ENCODE measurements at places on chromosomes 2 and 18.

DNA sequence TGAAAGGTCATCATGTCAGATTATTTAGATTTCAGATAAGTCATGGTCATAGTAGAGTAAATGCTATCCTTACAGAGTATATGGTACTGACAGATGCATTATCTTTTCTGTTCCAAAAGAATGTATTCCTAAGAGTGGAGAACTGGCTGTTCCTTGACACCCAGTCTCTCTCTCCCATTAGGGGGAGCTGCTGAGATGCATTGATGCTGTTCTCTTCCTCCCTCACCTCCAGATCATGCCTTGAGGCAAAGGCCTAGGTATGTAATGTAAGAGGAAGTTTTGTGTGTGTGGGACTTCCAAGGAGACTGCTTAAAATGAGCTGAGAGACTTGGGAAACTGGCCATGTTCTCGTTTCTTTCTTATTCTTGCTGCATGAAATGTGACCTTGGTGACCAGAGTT is 979.5 kb upstream of the CELF4 start:
- peak; percentile 57 for DNase-seq

DNA sequence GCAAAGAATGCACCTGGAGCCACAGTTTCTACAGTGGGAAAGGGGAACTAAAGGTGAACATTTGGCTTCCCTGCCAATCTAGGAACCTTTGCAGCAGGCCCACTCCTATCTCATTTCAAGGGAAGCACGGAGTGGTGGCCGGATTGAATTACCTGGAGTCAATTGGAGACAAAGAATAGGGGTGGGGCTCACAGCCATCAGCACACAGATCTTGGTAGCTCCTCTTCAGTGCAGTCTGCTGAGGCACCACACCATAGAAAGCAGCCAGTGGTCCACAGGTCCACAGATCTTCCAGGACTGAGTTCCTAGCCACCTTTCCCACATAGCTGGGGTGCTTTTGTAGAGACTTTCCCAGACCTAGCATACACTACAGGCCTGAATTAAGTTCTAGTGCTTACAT is 43.5 kb upstream of the NXPH2 start:
- no peak for DNase-seq

DNA sequence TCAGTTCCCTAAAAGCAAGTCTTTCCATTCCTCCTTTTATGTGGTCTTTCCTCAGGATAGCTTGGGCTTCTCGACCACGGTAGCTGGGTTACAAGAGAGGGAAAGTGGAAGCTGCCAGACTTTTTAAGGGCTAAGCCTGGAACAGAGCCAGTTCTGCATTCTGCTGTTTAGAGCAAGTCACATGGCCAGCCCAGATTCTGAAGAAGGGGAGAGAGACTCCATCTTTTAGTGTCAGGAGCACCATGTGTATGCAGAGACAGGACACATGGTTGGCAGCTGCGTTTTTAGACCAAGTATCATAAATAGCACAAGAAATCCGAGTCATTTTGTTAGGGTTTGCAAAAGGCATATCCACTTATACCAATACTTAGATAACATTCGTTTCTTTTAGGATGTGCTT is 4.7 kb downstream of the HMSD start:
- DNase-seq, result no peak

DNA sequence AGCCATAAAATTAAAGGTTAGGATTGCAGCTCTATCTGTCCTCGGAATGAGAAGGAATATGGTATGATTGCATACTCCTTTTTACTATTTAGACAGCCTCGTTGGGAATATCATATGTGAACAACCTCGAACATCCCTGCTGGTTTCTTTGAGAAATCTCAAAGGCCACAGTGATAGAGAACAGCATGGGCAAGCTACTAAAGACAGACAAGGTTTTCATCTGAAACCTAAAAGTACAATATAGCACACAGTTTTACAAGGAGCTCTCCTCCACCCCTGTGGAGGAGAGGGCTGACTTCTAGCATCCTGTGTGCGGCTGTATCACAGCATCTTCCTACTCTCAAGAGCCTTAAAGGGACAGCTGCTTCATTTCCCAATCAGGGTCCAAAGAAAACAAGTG is 104.3 kb downstream of the VWC2L start:
- DNase-seq, result no peak

DNA sequence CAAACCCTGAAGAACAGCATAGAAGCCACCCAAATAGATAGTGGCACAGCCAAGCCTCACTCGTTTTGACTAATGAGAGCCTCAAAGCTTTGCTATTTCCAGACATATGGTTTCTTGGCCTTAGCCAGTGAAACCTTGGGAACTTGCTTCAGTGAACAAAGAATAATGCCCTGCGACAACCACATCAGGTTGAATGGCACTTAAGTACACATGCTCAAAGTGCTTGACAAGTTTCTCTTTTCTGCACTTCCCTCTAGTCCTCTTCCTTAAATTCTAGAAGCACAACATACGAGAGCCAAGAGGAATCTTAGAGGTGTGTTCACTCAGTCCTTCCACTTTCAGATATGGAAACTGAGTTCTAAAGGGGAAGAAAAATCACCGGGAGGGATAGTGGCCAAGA is 258.3 kb downstream of the HAUS1 start:
- no peak for DNase-seq

DNA sequence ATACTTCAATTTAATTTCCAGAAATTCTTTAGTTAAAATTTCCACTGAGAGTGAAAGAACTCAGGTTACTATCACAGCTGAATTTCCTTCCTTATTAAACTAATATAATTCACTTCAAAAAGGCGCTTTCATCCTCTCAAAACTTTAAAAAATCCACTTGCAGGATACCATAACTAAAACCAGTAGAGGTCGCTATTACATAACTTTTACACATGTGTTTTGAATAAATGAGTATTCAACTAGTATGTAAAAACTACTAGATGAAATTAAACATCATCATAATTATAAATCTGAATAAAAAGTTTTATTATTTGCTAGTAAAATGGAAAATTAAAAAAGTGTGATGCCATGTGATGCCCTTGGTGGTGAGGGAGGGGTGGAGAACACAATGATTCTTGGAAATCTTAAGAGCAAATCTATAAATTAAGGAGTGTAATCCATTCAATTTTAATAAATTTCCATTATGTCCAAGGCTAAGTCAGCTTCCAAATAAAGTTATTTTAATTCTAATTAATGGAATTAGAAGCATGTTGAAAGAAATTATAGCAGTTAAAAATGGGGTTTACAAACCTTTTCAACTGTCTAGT is 61.4 kb downstream of the SOS1 start:
- no peak for DNase-seq

GRCh38 chr18:59651071-59651470 is 46.2 kb downstream of the CCBE1 start:
- no peak for DNase-seq

DNA sequence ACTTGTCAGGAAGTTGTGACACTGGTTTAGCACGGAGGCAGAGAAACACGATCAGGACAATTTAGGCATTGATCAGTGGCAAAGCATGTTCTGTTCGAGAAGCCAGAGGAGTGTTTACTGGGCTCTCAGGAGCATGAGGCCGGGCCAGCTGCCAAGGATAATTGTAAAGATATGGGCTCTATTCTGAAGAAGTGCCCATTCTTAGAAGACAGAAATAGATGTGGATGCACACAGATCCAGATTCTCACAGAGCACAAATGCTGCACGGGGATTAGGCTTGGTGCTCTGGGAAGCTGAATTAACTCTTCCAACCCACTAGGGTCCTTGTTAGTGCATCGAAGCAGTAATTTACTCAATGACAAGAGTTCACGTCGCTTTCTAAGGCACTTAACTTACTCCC is 16.2 kb downstream of the AFF3 start:
- no peak for DNase-seq

- DNase-seq, result no peak
These were observed 68.9 kb downstream of the PRPF40A start for GRCh38 chr2:152648336-152648735.

DNA sequence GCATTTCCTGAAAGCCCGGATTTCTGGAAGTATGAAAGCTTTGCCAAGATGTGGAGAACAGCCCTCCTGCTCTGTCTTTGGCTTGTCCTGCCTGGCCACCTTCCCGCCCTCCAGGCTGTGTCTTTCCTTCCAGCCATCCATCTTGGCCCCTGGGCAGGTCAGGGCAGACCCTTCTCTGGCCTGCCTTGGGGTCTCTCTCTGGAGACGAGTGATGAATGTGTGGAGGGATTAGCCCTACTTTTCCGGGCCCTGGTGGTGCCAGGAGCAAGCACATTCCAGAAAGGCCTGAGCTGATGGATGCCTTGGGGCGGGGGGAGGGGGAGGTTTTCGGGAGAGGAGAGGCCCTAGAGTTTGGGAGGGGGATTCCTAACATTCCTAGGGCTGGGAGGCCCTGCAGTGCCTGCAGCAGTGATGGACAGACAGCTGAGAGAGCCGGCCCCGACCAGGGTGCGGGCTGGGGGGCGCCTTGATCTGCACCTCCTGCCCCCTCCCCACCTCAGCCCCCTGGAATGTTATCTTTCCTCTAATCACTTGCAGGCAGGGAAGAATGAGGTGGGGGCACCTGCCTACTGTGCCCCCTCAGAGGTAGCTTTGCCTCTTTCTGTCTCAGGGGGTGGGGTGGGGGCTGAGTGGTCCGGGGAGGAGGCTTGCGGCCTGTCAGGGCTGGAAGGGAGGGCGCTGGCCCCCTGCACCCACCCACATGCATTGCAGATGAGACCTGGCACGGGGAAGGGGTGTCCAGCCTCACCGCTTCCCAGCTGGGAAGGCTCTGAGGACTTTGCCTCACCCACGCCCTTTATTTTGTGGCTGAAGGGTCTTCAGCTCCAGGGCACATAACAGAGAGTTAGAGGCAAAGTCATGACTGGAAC is 156.2 kb downstream of the DDX1 start:
- DNase-seq, result no peak

- DNase-seq, result no peak
These were observed 507.9 kb downstream of the ERBB4 start for GRCh38 chr2:212030709-212031108.

DNA sequence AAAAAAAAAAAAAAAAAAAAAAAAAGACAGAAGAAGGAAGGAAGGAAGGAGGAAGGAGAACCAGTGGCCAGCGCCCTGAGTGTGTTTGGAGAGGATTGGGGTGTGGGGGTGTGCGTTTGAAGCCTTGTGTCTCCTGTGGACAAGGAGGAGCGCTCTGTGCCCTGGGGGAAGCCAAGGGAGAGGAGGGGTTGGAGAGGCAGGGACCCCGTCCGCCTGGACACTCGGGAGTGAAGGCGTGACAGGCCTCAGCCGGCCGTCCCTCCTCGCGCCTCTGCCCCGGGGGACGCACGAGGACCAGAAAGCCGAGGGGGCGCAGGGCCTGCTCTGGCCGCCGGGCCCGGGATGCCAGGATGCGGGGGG is 44.9 kb downstream of the SERTAD2 start:
- DNase-seq, result no peak

- DNase-seq, result no peak
These were observed 122.9 kb downstream of the MBP start for GRCh38 chr18:77009675-77010074.
